ENCODE measurements at places on chromosomes 1 and 21. TPM values are rescaled to one million over a fixed set of nuclear protein-coding genes. Genes with fewer than 3 reads are reported as not detected.

- no peak for DNase-seq
Observed at GRCh38 chr1:240174734-240175133, 83.1 kb downstream of the FMN2 start.

DNA sequence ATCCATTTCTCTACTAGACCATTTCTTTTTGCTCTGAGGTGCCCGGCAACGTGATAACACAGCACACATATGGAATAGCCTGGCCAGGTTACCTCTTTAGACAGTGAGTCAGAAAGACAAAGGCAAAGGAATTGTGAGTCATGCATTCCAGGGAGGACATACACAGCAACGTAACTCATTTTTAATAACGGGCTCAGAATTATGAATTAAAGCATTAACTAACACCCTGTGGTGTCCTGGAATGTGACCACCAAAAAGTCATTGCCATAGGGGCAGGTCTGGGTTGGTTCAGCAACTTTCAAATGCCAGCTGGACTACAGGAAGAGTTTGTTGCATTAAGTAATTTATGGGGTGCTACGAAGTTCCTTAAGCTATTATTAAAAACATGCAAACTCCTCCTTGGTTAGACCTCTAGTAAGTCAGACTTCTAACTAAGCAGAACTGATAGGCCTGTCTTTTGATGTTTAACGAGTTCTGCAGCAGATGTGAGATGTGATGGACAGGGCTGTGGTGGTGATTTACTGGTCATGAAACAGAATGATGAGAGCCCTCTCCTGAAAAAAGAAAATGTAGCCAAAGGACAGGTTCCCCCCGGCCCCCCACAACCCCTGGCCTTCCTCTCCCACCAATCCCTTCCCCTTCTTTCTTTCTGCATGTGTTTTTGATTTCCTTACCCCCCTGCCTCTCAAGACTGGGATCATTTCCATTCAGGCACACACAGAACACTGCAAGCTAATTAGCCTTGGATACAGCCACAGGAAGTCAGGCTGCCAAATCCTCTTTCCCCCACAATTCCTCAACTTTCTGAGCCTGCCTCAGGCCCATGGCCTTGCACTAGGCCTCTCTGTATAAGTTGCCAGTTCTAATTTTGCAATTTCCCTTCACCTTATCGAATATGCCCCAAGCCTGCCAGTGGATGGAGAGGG lies 88.9 kb upstream of the HAO2 start:
- DNase-seq: no peak

GRCh38 chr21:16279731-16280581 lies 550.2 kb downstream of the USP25 start:
- no peak for DNase-seq

- DNase-seq: no peak
Observed at GRCh38 chr1:159168043-159168442, 3.4 kb upstream of the CADM3 start.

TMEM240 gene
- total RNA-seq: 1.3 TPM

TRIM63 gene
- total RNA-seq: 0.44 TPM

SLC1A7 gene
- total RNA-seq: not detected
